ENCODE measurements at places on chromosomes 16 and 17. TPM values are rescaled to one million over a fixed set of nuclear protein-coding genes. Genes with fewer than 3 reads are reported as not detected.

SPECC1 gene
- total RNA-seq, result 87.3 TPM

OMG gene
- not detected for total RNA-seq

HLF gene
- total RNA-seq, result 0.12 TPM

TBC1D3D gene
- total RNA-seq, result not detected

PRSS27 gene
- total RNA-seq, result 2.6 TPM

CIBAR2 gene
- total RNA-seq, result not detected

OR4D1 gene
- not detected for total RNA-seq

TSPAN10 gene
- total RNA-seq, result 6.8 TPM

TEKT5 gene
- not detected for total RNA-seq

RNF112 gene
- not detected for total RNA-seq

SLC12A3 gene
- not detected for total RNA-seq

MYH10 gene
- total RNA-seq, result 72.1 TPM

TBC1D3G gene
- total RNA-seq, result 0.50 TPM

GLYR1 gene
- total RNA-seq, result 46.1 TPM

CES1 gene
- not detected for total RNA-seq

CMTM1 gene
- 1.1 TPM for total RNA-seq

SLC6A2 gene
- 7.4 TPM for total RNA-seq

SP2 gene
- total RNA-seq, result 2.5 TPM

NPIPA7 gene
- 7.0 TPM for total RNA-seq

CMTM3 gene
- 53.7 TPM for total RNA-seq

PRKCB gene
- total RNA-seq, result not detected

SLC9A5 gene
- 0.03 TPM for total RNA-seq

Measured in A172 (cell line).